ENCODE measurements at places on chromosomes 4 and X. TPM values are rescaled to one million over a fixed set of nuclear protein-coding genes. Genes with fewer than 3 reads are reported as not detected.

CYTL1 gene
- not detected for polyA plus RNA-seq

SLITRK2 gene
- polyA plus RNA-seq, result 2.1 TPM

FAM193A gene
- polyA plus RNA-seq, result 11.6 TPM

SMAD1 gene
- 26.8 TPM for polyA plus RNA-seq

AFM gene
- not detected for polyA plus RNA-seq

MAGEB16 gene
- not detected for polyA plus RNA-seq

S100G gene
- polyA plus RNA-seq, result not detected

DMRTC1 gene
- not detected for polyA plus RNA-seq

F9 gene
- not detected for polyA plus RNA-seq

GLRA2 gene
- polyA plus RNA-seq, result 18.6 TPM

DCAF8L2 gene
- not detected for polyA plus RNA-seq

CTPS2 gene
- 17.1 TPM for polyA plus RNA-seq

TMEM184C gene
- polyA plus RNA-seq, result 48.8 TPM

HSD17B10 gene
- polyA plus RNA-seq, result 111 TPM

PPP1R2C gene
- not detected for polyA plus RNA-seq

Measured in neural cell (in vitro differentiated cells).